ENCODE measurements at places on chromosomes 12 and 14.

DNA sequence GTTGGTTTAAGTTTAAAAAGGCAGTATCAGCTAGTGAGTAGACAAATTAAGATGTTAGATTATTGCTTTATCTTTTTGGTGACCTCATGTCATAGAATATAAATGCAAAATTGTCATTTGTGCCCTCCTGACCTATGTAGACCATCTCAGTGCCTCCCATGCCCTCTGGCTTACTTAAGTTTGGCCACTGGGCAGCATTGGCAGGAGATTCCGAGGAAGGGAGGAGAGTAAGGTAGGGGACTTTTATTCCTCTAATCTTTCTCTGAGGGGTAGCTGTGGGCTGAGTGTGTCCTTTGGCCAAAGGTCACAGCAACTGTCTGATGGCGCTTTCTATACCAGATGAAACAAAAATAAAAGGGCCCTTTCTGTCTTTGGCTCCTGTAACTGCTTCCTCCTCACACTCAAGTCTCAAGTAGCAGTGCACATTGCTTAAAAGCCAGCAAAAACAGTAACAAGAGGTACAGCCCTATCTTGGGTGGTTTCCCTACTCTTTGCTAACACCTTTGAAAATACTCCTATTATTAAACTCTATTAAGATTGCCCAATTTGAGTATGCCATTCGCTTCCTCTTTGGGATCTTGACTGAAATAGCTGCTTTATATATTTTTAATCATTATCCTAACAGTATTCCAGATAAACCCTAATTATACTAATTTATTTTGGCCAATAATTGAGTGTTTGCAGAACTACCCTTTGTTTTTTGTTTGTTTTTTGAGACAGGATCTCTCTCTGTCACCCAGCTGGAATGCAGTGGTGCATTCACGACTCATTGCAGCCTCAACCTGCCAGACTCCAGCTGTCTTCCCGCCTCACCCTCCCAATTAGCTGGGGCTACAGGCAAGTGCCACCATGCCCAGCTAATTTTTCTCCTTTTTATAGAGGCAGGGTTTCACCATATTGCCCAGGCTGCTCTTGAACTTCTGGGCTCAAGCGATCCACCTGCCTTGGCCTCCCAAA lies 56.5 kb upstream of the KCNH3 start:
- DNase-seq: no peak

DNA sequence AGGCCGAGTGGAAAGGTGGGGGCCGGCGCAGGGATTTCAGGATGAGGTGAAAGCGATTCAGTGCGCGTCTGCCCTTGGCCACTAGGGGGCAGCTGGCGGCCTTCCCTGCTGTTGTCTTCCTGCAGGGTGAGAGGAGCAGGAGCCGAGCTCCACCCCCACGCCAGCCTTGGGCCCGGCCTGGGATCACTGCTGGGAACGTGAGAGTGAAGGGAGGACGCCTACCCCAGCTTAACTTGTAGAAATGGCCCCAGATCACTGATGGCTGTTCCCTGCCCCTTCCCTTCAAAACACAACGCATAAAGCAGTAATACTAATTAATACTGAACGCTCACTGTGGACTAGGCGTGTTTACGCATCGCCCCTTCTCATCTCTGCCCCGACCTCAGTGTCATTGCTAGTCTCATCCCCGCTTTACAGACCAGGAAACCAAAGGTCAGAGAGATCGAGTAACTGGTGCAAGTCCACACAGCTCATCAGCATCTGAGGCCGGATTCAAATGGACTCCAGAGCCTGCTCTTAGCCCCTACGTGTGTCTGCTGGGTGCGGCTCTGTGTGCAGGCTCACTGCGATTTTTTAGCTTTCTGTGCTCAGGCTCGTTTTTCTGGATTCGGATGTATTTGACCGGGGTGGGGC lies 24.3 kb downstream of the MVK start:
- DNase-seq: peak; percentile 18

DNA sequence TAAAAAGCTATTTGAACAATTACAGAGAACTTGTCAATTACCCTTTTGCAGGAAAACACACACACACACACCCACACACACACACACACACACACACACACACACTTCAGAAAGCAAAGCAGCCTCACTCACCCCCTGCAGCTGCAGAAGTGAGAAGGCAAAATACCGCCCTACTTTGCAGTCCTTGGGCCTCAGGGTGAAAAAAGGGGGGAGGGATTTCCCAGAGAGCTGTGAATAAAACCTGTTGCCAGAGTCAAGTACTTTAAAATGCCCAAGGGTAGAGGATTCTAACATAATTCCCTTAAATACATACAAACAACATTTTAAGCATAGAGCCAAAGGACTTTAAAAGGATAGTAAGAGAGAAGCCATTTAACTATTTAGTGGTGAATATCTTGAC lies 285.9 kb downstream of the MDGA2 start:
- no peak for DNase-seq

DNA sequence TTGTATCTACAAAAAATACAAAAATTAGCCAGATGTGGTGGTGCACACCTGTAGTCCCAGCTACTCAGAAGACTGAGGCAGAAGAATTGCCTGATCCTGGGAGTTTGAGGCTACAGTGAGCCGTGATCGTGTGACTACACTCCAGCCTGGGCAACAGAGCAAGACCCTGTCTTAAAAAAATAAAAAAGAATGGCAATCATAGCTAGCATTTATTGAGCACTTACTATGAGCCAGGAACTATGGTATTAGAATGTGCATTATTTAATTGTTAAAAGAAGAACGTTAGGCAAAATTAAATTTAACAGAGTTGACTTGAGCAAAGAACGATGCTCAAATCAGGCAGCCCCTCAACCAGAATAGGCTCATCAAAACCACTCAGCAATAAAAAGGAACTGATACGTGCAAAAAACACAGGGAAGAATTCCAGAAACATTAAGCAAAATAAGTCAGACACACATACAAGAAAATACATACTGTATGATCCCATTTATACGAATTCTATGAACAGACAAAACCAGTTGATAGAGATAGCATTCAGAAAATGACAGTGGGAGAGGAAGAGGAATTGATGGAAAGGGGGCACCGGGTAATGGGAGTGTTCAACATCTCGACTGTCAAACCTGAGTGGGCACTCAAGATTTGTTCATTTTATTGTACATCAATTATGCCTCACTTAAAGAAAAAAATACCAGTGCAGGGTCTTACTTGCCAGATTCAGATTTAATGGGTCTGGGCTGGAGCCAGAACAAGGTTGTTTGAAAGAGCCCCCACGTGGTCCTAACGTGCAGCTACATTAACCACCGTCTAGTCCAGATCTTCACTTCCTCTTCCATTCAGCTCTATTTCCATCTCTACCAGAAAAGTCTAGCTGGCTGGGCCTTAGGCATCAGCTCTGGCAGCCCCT lies 8.0 kb downstream of the SCNN1A start:
- DNase-seq: no peak

GRCh38 chr14:21382886-21383847 lies 652 bp downstream of the SUPT16H start:
- no peak for DNase-seq

- no peak for DNase-seq
These were observed 21.4 kb downstream of the CCDC177 start for GRCh38 chr14:69553252-69553651.

- DNase-seq: no peak
These were observed 35.3 kb downstream of the CD9 start for GRCh38 chr12:6235499-6235898.

DNA sequence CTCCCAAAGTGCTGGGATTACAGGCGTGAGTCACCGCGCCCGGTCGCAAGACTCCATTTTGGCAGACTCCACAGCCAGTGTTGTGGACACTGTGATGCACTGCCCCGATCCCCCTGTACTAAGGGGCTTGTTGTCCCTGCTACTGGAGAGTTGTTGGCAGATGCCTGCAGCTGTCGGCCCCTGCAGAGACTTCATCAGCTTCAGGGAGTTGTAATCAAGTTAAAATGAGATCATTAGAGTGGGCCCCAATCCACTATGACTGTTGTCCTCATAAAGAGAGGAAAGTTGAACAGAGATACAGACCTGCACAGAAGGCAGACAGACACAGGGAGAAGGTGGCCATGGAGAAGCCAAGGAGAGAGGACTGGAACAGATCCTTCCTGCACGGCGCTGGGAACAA lies 23.7 kb upstream of the TUBA1A start:
- DNase-seq: no peak

DNA sequence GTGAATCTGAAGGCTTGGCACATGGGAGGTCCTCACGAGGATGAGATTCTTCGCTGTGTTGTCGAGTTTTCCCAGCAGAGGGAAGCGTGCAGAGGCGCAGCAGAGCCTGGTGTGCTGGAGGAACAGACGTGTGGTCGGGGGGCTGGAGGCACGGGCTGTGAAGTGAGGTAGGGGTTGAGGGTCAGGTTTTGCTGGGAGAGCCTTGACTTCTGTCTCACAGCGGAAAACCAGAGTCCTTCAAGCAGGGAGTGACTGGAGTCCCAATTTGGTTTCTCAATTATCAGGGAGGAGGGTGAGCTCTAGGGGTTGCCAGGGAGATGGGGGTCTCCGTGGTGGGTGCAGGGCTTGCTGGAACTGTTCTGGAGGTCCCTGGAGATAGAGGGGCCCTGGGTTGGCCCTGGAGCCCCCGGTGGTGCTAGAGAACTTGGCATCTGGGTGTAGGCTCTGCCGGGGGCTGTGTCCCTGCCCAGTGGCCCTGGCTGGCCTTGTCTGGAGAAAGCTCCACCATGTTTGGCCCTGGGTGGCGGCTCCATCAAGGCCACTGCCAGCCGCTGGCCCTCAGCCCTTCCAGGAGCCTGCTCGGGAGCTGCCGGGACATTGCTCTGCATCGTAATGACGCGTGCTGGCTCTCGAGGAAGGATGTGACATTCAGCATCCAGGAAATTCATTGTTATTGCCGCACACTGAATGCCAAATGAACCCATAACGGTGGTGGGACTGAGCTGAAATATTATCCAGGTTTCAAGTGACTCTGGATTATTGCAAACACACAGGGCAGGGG lies 215.7 kb downstream of the KIF26A start:
- DNase-seq: no peak

DNA sequence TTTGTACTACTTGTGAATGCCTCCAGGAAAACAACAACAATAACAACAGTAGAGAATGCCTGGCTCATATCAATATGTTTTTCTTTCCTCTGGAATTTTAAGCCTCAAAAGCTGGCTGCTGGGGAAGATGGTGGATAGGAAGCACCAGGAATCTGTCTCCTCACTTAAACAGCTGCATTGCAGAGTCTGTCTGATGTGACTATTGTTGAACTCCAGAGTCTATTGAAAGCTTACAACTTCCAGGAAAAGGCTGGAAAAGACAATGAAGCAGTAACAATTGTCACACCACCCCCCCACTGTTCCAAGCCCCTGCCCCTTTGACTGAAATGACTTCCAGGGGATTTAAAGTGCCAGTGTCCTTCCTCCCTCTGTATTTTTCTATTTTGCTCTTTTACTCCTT lies 309.7 kb downstream of the BMP4 start:
- DNase-seq: no peak

- DNase-seq: no peak
These were observed 170.6 kb downstream of the OTOGL start for GRCh38 chr12:80269803-80270552.

GRCh38 chr12:28110329-28110728 lies 79.9 kb upstream of the CCDC91 start:
- no peak for DNase-seq

DNA sequence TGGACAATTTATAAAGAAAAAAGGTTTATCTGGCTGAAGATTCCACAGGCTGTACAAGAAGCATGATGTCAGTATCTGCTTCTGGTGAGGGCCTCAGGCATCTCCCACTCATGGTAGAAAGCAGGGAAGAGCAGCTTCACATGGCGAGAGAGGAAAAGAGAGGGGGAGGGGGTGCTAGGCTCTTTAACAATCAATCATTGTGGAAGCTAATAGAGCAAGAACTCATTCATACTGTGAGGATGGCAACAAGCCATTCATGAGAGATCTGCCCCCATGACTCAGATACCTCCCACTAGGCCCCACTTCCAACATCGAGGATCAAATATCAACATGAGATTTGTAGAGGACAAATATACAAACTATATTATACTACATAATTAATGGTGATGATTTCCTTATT lies 361.9 kb upstream of the FAR2 start:
- DNase-seq: no peak

DNA sequence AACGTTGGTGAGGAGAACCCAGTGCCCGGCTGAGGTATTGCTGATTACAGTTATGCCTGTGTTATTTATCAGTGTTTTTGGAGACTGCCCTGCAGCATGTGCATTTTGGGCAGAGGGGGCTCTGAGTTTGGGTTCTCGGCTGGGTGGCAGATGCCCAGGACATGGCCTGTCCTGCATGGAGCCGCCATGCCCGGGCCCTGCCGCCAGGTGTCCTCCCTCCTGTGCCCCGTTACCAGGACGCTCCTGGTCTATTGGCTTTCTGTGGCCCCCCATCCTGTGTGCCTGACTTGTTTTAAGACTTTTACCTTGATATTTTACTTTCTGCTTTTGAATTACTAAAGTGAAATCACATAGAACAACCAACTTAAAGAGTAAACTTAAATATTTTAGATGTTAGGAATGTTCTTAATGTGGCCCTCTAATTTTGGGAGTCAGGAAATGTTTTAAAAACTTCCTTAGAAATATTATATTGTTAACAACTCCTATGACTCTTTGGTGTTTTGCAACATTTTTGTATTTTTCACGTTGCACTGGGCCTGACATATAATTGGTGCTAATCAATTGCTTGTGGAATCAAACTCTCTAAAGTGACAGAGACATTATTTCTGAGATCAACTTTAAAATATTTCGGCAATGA lies 51.8 kb downstream of the PRIMA1 start:
- DNase-seq: no peak

GRCh38 chr12:107131832-107132616 lies 38.7 kb upstream of the CRY1 start:
- no peak for DNase-seq

DNA sequence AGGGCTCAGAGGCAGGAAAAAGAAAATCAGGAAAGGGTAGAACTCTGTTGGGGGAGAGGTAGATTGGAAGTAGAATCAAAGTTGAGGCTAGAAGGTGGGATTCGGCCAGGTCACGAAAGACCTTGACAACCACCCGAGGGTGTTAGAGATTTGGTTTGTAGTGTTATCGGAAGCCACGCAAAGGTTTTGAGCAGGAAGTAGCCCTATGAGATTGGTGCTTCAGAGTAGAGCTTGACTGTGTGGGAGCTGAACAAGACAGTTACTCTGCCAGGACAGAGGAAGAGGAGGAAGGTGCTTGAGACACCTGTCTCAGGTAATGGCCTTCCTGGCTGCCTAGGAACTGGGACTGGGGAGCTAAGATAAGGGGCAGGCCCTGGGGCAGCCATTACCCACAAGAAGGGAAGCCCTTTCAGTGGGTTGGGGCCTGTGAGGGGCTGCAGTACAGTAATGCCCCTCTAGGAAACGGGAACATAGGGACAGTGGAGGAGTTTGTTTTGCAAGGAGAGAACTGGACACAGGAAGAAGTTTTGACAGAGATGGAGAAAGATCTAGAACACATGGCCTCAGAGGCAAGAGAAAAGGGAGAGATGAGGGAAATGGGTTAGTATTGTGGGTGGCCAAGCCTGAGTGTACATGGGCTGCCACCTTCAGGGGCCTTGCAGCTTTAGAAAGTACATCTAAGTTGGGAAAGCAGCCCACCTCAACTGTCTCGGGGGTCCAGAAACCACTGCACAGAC lies 73.5 kb downstream of the RIN3 start:
- no peak for DNase-seq

GRCh38 chr12:127273626-127274025 lies 993.3 kb upstream of the TMEM132C start:
- DNase-seq: no peak
